ENCODE measurements at places on chromosomes 7 and 10.

- no peak for DNase-seq
Observed at GRCh38 chr7:149291036-149291780, 29.2 kb downstream of the ZNF783 start.

DNA sequence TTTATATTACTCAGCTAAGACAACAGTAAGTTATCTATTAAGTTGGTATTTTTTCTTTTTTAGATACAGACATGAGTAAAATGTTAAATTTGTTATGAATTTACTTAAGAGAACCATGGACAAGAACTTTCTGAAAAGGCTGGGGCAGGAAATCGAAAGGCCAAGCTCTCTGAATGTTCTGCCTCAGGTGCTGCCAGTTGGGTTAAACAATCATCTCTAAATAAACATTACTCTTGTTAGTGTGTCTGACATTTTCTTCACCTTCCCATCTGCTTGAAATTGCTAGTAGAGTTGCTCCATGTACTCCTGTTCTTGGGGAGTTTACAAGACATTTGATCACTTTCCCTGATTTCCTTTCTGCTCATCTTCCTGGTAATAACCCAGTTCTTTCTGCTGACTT, 87.5 kb downstream of the ANKRD7 start:
- DNase-seq: no peak

GRCh38 chr10:102172288-102172687, 20.1 kb downstream of the NOLC1 start:
- DNase-seq: no peak

GRCh38 chr10:97687785-97688781, 1.0 kb upstream of the AVPI1 start:
- DNase-seq: no peak

DNA sequence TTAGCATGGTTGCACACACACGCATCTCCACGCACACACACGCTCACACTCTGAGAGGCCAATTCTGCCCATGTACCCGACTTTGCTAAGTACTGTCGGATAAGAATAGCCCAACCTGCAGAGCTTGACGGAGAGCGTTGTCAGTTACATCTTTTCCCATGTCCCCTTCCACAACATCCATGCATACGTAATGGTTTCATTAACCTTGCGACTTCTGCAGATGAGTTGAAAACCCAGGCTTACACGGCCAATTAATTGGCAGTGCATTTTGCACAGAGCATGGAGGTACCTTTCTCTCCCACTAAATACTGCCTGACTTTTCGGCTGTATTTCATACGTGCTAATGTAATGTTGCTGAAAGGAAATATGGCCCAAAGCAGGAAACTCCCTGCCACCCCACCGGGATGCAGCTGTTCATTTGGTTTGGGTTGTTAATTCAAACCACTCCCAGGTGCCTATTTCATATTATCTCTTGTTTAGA, 291.2 kb upstream of the HABP2 start:
- no peak for DNase-seq

- no peak for DNase-seq
Observed at GRCh38 chr7:133053321-133053891, 28.5 kb downstream of the CHCHD3 start.

GRCh38 chr7:124257638-124258308, 224.9 kb upstream of the TMEM229A start:
- no peak for DNase-seq

DNA sequence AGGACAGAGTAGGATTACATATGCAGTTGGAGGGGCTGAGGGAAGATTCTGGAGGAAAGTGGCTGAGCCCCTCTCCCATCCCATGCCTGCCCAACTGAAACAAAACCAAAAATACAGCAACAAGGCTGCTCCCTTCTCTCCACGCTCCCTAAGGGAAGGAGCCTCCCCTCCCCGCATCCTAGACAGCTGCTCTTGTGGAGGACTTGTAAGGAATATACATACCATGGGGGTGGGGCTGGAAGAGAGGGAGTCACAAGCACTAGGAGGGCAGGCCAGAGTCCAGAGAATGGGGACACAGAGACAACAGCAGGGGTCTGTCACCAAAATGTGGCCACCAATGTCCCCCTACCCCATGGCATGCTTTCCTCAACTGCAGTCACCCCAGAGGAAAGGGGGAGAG, 13.2 kb downstream of the LDB1 start:
- no peak for DNase-seq

DNA sequence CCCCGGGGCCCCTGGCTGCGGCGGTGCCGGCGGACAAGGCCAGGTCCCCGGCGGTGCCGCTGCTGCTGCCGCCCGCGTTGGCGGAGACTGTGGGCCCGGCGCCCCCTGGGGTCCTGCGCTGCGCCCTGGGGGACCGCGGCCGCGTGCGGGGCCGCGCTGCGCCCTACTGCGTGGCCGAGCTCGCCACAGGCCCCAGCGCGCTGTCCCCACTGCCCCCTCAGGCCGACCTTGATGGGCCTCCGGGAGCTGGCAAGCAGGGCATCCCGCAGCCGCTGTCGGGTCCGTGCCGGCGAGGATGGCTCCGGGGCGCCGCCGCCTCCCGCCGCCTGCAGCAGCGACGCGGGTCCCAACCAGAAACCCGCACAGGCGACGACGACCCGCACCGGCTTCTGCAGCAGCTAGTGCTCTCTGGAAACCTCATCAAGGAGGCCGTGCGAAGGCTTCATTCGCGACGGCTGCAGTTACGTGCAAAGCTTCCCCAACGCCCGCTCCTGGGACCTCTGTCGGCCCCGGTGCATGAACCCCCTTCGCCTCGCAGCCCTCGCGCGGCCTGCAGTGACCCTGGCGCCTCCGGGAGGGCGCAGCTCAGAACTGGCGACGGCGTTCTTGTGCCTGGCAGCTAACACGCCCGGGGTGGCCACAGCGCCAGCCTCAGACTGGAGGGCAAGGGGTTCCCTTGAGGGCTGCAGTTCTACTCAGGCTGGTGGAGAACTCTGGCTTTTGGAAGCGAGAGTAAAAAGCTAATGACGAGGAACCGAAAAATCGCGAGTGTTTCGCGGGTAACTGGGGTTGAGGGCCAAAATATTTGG, 804 bp downstream of the FRAT1 start:
- peak; percentile 44 for DNase-seq

GRCh38 chr7:50227726-50228125, 76.8 kb upstream of the IKZF1 start:
- no peak for DNase-seq

- no peak for DNase-seq
Observed at GRCh38 chr7:42493436-42494198, 256.6 kb upstream of the GLI3 start.

GRCh38 chr7:84916161-84916560, 270.7 kb downstream of the SEMA3D start:
- DNase-seq: no peak

- DNase-seq: no peak
Observed at GRCh38 chr7:332020-332517, 42.1 kb downstream of the FOXL3 start.

GRCh38 chr7:41795276-41795833, 92.5 kb upstream of the INHBA start:
- no peak for DNase-seq

GRCh38 chr10:91597197-91597881, 35.5 kb downstream of the PPP1R3C start:
- no peak for DNase-seq

GRCh38 chr7:74375726-74376220, 77.9 kb upstream of the GTF2IRD1 start:
- DNase-seq: no peak

DNA sequence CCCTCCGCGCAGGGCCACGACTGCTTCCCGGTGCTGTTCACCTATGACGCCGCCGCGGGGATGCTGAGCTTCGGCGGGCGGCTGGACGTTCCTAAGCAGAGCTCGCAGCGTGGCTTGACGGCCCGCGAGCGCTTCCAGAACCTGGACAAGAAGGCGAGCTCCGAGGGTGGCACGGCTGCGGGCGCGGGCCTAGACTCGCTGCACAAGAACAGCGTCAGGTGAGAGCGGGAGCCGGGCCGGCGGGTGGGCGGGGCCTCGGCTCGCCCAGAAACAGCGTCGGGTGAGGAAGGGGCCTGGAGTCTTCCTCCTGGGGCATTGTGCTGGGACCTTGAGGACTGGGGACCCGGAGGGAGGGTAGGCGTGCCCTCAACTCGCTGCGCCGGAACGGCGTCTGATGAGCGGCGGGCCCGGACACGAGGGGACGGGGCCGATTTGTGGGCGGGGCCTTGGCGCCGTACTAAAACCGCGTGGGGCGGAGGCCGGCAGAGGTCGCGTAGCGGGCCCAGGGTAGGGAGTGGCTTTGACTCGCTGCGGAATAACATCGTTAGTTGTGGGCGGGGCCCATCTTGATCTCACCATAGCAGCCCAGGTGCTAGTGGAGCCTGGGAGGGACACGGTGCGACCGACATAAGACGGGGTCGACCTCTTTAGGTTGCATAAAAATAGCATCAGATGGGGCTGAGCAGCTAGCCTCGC, 15.6 kb downstream of the PDAP1 start:
- peak; percentile 65 for DNase-seq

DNA sequence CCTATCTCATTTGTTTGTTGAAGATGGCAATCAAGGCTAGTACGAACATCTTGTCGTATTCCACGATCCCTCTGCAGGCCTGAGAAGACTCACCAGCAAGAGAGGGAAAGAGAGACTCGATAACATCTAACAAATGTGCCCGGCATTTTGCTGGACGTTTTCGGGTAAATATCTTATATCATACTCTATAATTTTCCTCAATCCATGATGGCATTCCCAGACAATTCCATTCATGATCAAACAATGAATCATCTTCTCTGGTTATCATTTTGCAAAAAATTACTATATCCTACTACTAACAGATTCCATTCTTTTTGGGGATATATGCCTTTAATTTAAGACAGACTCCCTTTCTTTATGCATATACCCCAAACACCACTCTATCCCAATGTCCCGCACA, 118.1 kb downstream of the TYW1B start:
- no peak for DNase-seq

- DNase-seq: no peak
Observed at GRCh38 chr7:87447116-87447635, 28.3 kb downstream of the ABCB4 start.

- DNase-seq: no peak
Observed at GRCh38 chr7:138282997-138283396, 177.1 kb upstream of the TRIM24 start.

DNA sequence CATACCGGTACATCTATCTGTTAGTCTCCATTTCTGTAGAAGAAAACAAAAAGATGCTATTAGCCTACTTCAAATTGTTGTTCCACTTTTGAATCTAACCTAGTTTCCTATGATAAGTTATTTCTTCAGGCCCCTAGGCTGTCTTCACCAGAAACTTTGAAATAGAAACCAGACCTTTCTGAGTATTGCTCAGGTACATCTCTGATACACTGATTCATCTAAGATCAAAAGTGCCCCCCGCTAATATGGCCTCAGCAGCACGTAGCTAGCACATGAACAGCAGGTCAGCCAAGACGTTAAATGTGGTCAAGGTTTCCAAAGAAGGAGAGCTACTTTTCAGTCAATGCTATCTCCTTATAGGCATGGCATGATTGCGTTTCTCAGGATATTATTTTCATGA, 23.6 kb downstream of the CTAGE6 start:
- DNase-seq: no peak

DNA sequence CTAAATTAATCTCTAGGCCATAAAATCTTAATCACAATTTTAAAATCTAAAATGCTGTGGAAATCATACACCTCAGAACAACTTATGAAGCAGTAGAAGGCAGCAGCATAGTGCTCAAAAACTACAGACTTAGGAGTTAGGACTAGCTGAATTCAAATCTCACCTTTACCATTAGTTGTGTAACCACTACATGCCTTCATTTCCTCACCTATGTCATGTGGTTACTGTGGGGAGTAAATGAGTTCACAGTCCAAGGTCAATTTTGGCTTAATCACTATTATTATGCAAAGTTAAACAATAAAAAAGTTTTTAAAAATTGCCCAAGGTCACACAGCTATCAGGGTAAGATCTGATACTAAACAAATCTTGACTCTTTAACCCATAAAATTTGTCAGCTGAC, 37.0 kb downstream of the SNX13 start:
- no peak for DNase-seq

GRCh38 chr10:10584161-10584560, 433.5 kb upstream of the CELF2 start:
- no peak for DNase-seq

- DNase-seq: no peak
Observed at GRCh38 chr7:155173905-155174304, 103.8 kb downstream of the HTR5A start.

DNA sequence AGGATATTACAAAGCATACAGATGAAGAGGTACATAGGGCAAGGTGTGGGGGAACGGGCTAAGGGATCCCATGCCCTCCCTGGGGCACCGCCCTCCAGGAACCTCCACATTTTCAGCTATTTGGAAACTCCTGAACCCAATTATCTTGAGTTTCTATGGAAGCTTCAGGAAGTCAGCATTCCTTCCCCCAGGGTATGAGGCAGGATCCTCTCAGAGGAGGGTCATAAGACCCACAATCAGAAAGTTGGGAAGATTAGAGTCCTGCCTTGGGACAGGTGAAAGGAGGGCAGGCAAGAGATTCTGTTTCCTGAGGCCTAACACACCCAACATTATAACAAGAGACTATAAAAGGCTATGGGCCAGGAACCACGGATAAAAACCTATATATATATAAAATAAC, 98.0 kb downstream of the RALA start:
- DNase-seq: no peak

DNA sequence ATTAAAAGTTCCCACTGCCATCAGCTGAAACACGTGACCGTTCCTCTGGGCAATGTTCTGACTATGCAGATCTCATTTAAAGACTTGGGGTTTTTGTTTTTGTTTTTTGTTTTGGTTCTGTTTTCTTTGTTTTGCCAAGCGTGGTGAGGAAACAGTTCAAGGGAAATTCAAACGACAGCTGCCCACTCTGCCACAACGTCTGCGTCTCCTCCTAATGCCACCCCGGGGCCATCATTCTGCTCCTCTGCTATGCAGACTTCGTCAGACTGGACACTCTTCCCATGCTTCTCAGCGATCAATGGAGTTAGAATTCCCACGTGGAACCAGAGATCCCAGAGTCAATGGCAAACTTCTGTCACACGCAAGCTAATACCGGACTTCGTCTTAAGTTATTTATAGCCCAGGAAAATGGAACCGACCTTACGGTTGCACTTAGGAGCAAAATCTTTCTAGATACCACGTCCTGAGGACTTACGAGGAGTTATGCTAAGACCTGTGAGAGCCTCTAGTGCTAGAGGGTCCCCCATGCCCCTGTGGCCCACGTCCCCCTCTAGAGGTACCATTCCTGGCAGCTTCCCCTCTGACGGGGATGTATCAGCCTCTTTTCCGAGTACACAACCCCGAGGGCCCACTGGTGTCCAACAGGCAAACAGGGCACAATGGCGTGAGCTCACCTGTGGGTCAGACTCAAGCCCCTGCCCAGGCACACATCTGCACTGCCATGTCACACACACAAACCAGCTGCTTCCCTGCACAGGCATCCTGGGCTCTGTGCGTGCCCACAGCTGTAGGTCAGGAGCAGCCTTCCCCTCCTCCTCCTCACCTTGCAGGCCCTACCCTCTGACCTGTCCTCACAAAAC, 24.4 kb downstream of the EBF3 start:
- DNase-seq: no peak

- DNase-seq: no peak
Observed at GRCh38 chr7:42790196-42790595, 121.7 kb downstream of the C7orf25 start.

All from stimulated activated CD8-positive, alpha-beta memory T cell treated with anti-CD3 and anti-CD28 coated beads, Interleukin-2, amount 100 ng/mL, for 1 hour (primary cell).